ENCODE measurements at places on chromosomes 11 and 22. TPM values are rescaled to one million over a fixed set of nuclear protein-coding genes. Genes with fewer than 3 reads are reported as not detected.

DNA sequence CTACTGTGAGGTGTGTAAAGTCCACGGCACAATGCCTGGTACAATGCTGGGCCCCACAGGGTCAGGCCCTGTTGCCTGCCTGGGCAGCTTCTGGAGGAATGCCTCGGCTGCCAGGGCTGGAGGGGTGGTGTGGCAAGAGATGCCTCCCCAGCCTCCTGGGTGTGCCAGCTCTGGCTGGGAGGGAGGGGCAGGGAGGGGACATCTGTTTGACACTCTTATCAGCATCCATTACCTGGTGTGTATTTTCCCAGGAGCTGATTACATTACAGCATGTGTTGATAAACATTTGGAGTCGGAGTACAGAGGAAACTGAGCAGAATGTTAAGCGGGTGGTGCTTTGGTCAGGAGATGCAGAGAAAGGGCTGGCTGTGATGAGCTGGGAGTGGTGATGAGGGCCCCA is 11.0 kb upstream of the NECTIN1 start:
- no peak for DNase-seq
- H3K36me3 ChIP-seq, result no peaks in the 10 kb centered on the region
- peaks cover 5% of the 10 kb centered on the region for H3K4me1 ChIP-seq
- H3K27ac ChIP-seq, result no peak overlapping the region
- H3K27me3 ChIP-seq, result no peaks in the 10 kb centered on the region

GRCh38 chr11:86206337-86206695 is 38.2 kb upstream of the EED start:
- H3K4me1 ChIP-seq, result no peaks in the 10 kb centered on the region
- DNase-seq, result no peak
- no peaks in the 10 kb centered on the region for H3K36me3 ChIP-seq
- H3K27me3 ChIP-seq, result no peaks in the 10 kb centered on the region

- H3K4me3 ChIP-seq, result no peak overlapping the region
- no peaks in the 10 kb centered on the region for H3K4me1 ChIP-seq
- no peaks in the 10 kb centered on the region for H3K27me3 ChIP-seq
- H3K27ac ChIP-seq, result no peak overlapping the region
Observed at GRCh38 chr11:66432597-66432996, 6.1 kb downstream of the MRPL11 start.

- peaks cover 2% of the 10 kb centered on the region for H3K4me1 ChIP-seq
- H3K27ac ChIP-seq, result no peak overlapping the region
- no peaks in the 10 kb centered on the region for H3K36me3 ChIP-seq
- no peaks in the 10 kb centered on the region for H3K27me3 ChIP-seq
Observed at GRCh38 chr11:48083421-48083820, 103.1 kb downstream of the PTPRJ start.

- H3K4me1 ChIP-seq, result peaks cover 21% of the 10 kb centered on the region
- no peaks in the 10 kb centered on the region for H3K36me3 ChIP-seq
- no peaks in the 10 kb centered on the region for H3K27me3 ChIP-seq
- H3K27ac ChIP-seq, result peak overlapping the region; percentile 1
- peak overlapping the region; percentile 73 for H3K4me3 ChIP-seq
- peak; percentile 71 for DNase-seq
Observed at GRCh38 chr11:69644071-69644961, 3.4 kb downstream of the CCND1 start.

DNA sequence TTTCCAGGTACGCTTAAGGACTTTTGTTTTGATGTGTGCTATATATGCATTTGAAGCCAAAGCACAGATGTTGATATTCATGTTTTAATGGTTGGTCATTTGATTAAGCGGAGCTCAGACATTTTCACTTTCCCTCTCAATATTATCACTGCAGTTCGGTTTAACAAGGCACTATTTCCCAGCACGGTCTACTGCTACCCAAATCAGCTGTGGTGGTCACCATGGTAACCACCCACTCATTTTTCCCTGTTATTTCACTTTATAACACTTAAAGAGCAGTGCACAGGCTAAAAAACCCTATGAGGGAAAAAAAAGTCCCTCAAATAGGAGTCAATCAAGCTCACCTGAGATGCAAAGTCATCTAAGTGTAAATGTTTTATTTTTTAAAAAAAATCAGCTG is 439.6 kb upstream of the CCDC90B start:
- H3K27ac ChIP-seq, result no peak overlapping the region
- no peaks in the 10 kb centered on the region for H3K27me3 ChIP-seq
- DNase-seq, result no peak
- H3K4me1 ChIP-seq, result peaks cover 5% of the 10 kb centered on the region
- H3K4me3 ChIP-seq, result no peak overlapping the region

DNA sequence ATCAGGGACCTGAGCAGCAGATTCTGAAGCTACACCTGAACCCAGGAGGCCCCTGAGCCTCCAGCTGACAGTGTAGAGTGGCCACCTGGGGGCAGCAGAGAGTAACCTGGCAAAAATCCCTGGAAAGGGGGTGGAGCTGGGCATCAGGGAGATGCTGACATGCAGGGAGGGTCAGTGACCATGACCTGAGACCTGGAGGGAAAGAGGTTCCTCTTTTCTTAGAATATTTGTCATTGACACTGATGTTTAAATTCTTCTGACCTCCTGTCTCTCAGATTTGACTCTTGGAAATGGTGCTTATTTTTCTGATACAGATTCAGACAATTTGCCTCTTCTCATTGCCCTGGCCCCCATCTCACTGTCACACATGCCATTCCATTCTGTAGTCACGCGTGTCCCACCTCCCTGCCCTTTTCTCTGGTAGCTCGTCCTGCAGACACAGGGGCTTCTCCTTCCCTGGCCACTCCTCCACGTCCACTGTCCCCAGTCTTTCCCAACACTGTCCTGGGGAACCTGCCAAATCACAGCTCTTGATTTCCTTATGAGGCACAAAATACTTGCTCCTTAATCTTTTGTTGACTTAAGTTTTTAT is 117.2 kb upstream of the IGLL5 start:
- H3K27me3 ChIP-seq, result no peaks in the 10 kb centered on the region
- H3K36me3 ChIP-seq, result no peaks in the 10 kb centered on the region
- H3K4me1 ChIP-seq, result peaks cover 16% of the 10 kb centered on the region

GRCh38 chr22:37176464-37177061 is 11.5 kb downstream of the C1QTNF6 start:
- no peaks in the 10 kb centered on the region for H3K27me3 ChIP-seq
- no peak overlapping the region for H3K27ac ChIP-seq
- no peak overlapping the region for H3K4me3 ChIP-seq
- H3K36me3 ChIP-seq, result no peaks in the 10 kb centered on the region
- H3K4me1 ChIP-seq, result peaks cover 30% of the 10 kb centered on the region

GGTLC3 gene
- polyA plus RNA-seq, result 1.5 TPM

GRCh38 chr11:62146476-62147200 is 22.8 kb downstream of the INCENP start:
- H3K4me1 ChIP-seq, result no peaks in the 10 kb centered on the region
- H3K36me3 ChIP-seq, result no peaks in the 10 kb centered on the region
- H3K27me3 ChIP-seq, result no peaks in the 10 kb centered on the region

- no peak for DNase-seq
- H3K36me3 ChIP-seq, result no peaks in the 10 kb centered on the region
- H3K27ac ChIP-seq, result peak overlapping the region; percentile 91
- H3K4me3 ChIP-seq, result peak overlapping the region; percentile 89
- peaks cover 20% of the 10 kb centered on the region for H3K4me1 ChIP-seq
Observed at GRCh38 chr22:38706901-38707195, 1.1 kb downstream of the GTPBP1 start.

C11orf91 gene
- 12.8 TPM for polyA plus RNA-seq

- H3K27ac ChIP-seq, result no peak overlapping the region
- no peaks in the 10 kb centered on the region for H3K36me3 ChIP-seq
- peak; percentile 25 for DNase-seq
- H3K27me3 ChIP-seq, result no peaks in the 10 kb centered on the region
Observed at GRCh38 chr11:75801362-75802020, 13.5 kb upstream of the UVRAG start.

- DNase-seq, result peak; percentile 79
- H3K4me1 ChIP-seq, result peaks cover 8% of the 10 kb centered on the region
- no peak overlapping the region for H3K4me3 ChIP-seq
- H3K27me3 ChIP-seq, result no peaks in the 10 kb centered on the region
Observed at GRCh38 chr11:45097721-45098493, 48.5 kb upstream of the PRDM11 start.

GRCh38 chr11:73622926-73623593 is 23.3 kb upstream of the PLEKHB1 start:
- no peak overlapping the region for H3K27ac ChIP-seq
- H3K27me3 ChIP-seq, result no peaks in the 10 kb centered on the region
- no peak for DNase-seq
- peaks cover 8% of the 10 kb centered on the region for H3K4me1 ChIP-seq
- no peaks in the 10 kb centered on the region for H3K36me3 ChIP-seq

DNA sequence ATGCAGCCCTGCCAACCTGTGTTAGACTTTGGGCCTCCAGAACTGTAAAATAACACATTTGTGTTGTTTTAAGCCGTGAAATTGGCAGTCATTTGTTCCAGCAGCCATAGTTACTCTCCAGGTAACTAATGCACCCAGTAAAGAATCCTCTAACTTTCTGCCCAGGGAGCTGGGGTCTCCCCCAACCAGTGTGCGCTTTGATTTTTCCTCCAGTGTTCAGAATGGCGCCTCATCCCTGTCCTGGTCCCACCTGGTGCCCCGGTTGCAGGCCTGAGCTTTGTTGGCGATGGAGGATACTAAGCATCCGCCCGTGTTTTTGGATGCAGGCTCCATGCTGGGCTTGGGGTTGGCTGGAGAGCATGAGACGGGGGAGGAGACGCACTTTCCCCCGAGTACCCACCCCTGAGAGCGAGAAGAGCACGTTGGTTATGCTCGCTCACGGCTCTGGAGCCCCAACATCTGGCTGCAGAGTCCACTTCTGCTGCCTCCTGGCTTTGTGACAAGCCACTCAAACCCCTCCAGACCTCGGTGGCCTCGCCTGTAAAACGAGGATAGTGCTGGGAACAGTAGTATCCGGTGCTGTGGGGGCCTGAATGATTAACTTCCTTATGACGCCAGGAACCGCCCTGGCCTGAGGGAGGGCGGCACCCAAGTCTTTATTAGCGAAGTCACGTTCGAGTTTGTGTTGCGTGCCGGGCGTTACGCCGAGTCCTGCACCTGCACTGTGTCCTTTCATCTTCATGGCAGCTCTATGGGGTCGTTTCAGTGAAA is 25.8 kb downstream of the MRGPRD start:
- no peaks in the 10 kb centered on the region for H3K36me3 ChIP-seq
- H3K27ac ChIP-seq, result no peak overlapping the region
- H3K4me1 ChIP-seq, result peaks cover 4% of the 10 kb centered on the region
- peak; percentile 54 for DNase-seq
- no peaks in the 10 kb centered on the region for H3K27me3 ChIP-seq
- H3K4me3 ChIP-seq, result no peak overlapping the region

PACSIN3 gene
- polyA plus RNA-seq, result 11.0 TPM

GLB1L2 gene
- polyA plus RNA-seq, result 18.5 TPM

DNA sequence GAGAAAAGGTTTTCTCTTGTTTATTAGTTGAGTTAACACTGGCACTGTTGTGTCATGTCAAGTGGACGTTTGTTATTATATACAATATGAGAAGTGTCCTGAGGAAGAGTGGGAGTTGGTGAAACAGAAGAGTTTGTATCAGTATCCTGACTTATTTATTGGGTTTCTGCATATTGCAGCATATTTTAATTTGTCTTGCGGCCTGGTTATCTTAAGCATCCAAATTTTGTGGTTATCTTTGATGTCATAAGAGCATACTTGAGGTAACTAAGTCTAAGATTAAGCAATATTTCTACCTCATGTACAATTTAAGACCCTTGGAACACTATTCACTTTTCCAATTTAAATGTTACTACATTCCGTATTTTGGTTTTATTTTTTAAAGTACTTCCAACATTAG is 103.5 kb downstream of the DDX10 start:
- H3K4me3 ChIP-seq, result no peak overlapping the region
- no peak for DNase-seq
- H3K27me3 ChIP-seq, result no peaks in the 10 kb centered on the region

- no peaks in the 10 kb centered on the region for H3K27me3 ChIP-seq
- peak overlapping the region; percentile 43 for H3K27ac ChIP-seq
- no peaks in the 10 kb centered on the region for H3K36me3 ChIP-seq
- DNase-seq, result no peak
Observed at GRCh38 chr11:78560826-78561484, 13.7 kb downstream of the NARS2 start.

GRCh38 chr22:47210686-47211085 is 448.2 kb downstream of the TBC1D22A start:
- no peak overlapping the region for H3K27ac ChIP-seq
- no peaks in the 10 kb centered on the region for H3K4me1 ChIP-seq
- H3K36me3 ChIP-seq, result no peaks in the 10 kb centered on the region
- H3K27me3 ChIP-seq, result no peaks in the 10 kb centered on the region
- H3K4me3 ChIP-seq, result no peak overlapping the region

GRCh38 chr22:25099202-25099601 is 100.5 kb upstream of the CRYBB3 start:
- no peak overlapping the region for H3K27ac ChIP-seq
- H3K4me1 ChIP-seq, result no peaks in the 10 kb centered on the region
- no peaks in the 10 kb centered on the region for H3K27me3 ChIP-seq
- no peak for DNase-seq

VSIG10L2 gene
- polyA plus RNA-seq, result not detected

- peaks cover 3% of the 10 kb centered on the region for H3K4me1 ChIP-seq
- no peak for DNase-seq
- no peak overlapping the region for H3K4me3 ChIP-seq
- H3K36me3 ChIP-seq, result no peaks in the 10 kb centered on the region
- no peaks in the 10 kb centered on the region for H3K27me3 ChIP-seq
Observed at GRCh38 chr11:2422461-2423156, 21.7 kb downstream of the TRPM5 start.

DNA sequence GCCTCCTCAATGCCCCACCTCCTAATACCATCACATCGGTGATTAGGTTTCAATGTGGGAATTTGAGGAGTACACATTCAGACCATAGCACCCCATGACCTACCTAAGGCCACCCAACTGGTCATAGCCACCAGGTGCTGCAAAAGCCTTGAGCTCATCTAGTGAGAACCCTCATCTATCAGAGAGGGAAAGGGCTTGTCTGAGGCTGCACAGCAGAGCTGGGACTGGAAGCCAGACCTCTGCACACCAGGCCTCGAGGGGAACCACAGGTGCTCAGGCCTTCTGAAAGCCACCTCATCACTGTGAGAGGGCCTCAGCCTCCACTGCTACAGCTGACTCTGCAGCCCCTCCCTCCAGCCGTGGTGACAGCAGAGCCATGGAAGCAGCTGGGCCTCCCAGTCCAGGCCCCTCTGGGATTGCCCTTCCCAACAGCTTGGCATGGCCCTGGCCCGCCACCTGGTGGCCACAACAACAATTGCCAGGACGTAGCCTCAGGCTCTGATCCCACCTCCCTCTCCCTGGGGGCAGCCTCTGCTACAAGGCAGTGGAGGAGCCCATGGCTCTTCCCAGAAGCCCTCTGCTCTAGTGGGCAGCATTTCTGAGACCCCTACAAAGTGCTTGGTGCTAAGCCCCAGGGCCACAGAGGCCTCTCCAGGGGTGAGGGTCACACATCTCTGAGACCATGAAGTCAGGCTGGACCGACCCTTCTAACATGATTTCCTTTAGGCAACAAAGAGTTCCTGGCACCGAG is 41.0 kb upstream of the PRDM11 start:
- no peak overlapping the region for H3K4me3 ChIP-seq
- H3K4me1 ChIP-seq, result peaks cover 8% of the 10 kb centered on the region
- peak; percentile 76 for DNase-seq
- no peak overlapping the region for H3K27ac ChIP-seq
- H3K27me3 ChIP-seq, result no peaks in the 10 kb centered on the region

MFNG gene
- polyA plus RNA-seq, result 7.5 TPM

DNA sequence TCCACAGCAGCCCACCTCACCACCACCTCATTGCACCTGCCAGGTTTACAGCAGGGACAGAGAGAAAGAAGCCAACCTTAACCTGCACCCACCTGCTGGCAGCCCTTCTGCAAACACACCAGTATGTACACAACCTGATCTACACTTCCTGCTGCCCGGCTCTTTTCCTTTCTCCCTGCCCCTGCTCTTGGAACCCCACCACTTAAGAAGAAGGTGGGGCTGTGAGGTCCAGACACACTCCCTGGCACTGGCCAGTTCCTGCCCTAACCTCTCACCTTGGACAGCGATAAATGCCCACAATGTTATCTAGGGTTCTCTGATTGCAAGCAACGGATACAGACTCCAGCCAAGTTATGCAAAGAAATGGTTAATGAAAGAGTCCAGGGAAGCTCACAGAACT is 10.8 kb upstream of the SLC35C1 start:
- no peaks in the 10 kb centered on the region for H3K36me3 ChIP-seq
- DNase-seq, result no peak

DERL3 gene
- polyA plus RNA-seq, result 48.7 TPM

OR6T1 gene
- polyA plus RNA-seq, result 0.71 TPM
